ENCODE measurements at places on chromosomes 4 and X.

DNA sequence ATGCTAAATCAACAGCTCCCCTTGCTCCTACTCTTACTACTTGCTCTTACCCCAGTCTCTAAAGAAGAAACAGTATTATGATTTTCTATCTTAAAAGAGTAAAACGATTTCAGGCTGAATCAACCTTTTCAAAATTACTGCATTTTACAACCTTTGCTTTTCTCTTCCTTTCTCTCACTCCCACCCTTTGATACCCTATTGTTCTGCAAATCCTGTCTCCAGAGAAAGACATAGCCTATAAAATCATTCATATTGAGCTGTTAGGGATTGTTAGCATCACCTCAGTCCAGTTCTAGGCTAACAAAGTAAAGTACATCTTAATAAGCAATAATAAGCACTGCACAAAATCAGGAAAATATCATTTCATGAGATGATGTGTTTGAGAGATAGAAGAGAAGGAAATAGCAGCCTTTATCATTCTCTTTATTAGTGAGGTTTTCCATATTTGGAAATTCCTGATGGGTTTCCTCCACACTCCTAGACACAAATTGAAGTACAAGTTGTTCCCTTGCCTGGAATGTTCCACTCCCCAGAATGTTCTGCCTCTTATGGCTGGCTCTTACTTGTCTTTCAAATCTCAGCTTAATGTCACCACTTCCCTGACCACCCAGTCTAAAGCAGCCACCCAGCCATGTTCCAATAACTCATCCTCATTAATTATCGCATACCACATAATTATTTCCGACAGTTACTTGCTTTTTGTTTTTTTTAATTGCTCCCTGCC is 219.7 kb downstream of the PALLD start:
- DNase-seq = no peak

DNA sequence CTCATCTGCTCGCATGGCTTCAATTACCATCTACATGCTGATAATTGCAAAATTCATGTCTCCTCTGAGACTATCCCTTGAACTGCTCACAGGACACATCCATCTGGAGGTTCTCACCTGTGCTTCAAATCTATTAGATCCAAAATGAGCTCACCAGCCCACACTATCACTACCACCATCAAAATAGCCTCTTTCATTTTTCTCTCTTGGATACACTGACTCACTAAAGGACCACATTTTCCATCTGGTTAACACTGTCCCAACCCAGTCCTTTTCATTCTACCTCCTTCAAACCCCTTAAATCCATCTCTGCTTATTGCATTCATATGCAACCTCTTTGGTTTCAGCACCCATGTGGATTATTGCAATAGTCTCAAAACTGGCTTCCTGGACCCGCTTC is 497.6 kb downstream of the MID1IP1 start:
- DNase-seq = no peak

DNA sequence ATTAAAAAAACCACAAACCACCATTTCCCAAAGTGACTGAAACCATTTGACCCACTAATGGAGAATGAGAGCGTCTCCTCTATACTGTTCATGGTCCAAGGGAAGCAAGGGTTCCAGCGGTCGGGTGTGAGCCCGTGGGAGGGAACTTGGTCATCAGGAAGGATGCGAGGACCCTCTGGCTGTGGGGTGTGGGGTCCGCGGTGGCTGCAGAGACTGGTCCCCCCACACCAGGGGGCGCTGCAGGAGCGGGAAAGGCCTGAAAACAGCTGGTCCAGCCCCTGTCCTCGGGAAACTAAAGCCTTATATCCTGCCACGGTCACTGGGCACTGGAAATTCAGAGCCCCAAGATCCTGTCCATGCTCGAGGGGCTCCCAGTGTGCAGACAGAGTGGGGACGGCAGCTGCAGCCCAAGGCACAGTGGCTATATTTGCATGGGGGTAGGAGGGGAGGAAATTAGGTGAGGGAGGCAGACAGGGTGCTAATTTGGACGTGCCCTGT is 4.3 kb downstream of the BLOC1S4 start:
- peak; percentile 73 for DNase-seq

DNA sequence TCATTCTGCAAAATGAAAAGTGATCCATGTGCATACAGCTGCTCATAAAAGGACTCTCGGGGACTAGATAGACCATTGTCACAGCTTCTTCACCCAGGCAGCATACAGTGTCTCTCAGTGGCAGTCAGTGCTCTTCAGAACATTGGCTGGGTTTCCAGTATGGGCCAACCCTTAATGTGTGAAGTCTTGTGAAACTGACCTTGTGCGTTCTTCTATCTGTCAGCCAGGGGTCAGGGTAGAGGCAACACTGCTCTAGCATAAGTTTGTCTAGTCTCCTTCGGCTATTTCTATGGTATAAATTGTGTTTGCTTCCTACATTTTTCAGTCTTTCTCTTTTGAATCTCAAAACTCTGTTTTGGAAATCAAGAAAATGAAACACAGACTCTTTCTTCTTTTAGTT is 37.0 kb upstream of the SMIM31 start:
- peak; percentile 29 for DNase-seq
